ENCODE measurements at places on chromosomes 2 and 18.

- DNase-seq, result no peak
Measured at GRCh38 chr2:133143645-133144044, 424.6 kb downstream of the NCKAP5 start.

GRCh38 chr2:62415019-62415431, 91.0 kb downstream of the TMEM17 start:
- DNase-seq, result no peak

- DNase-seq, result no peak
Measured at GRCh38 chr2:107281637-107282036, 395.7 kb upstream of the ST6GAL2 start.

DNA sequence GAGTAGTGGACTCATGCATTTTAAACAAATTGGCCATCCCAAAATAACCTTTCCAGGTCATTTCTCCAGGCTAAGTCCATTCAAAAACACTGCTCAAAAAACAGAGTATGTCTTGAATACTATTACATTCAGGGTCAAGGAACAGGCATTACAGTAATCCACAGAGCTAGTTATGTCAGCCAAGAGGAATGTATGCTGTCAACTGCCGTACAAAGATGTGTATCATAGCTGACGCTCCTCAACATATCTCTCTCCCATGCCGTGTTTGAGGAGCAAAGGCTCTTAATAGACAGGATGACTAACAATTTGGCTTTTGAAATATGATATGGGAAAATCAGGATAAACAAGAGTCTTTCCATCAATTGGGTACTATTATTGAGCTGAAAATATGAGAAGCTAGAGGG, 68.8 kb upstream of the KCTD1 start:
- no peak for DNase-seq

GRCh38 chr2:129923265-129924091, 56.0 kb upstream of the RAB6C start:
- DNase-seq, result no peak

DNA sequence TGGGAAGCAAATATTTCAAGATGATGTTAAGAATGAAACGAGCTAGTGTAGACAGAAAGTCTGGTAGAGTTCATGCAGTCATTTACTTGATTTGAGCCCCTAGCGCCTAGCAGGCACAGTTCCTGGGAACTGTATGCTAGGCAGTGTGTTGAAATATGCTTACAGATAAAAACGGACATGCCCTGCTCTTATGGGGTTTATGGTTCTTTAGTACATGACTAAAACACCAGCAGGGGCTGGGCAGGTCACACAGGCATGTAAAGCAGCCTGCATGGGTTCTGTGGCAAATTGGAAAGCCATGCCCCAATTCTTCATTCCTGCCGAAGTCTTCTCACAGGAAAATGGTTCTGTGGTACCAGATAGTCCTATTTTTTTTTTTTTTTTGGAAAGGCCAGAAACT, 27.3 kb upstream of the MGAT5 start:
- no peak for DNase-seq

GRCh38 chr2:11710632-11711353, 35.6 kb upstream of the LPIN1 start:
- no peak for DNase-seq

- DNase-seq, result no peak
Measured at GRCh38 chr2:229375251-229375650, 104.2 kb upstream of the PID1 start.

GRCh38 chr2:72300147-72300684, 152.6 kb upstream of the CYP26B1 start:
- no peak for DNase-seq

DNA sequence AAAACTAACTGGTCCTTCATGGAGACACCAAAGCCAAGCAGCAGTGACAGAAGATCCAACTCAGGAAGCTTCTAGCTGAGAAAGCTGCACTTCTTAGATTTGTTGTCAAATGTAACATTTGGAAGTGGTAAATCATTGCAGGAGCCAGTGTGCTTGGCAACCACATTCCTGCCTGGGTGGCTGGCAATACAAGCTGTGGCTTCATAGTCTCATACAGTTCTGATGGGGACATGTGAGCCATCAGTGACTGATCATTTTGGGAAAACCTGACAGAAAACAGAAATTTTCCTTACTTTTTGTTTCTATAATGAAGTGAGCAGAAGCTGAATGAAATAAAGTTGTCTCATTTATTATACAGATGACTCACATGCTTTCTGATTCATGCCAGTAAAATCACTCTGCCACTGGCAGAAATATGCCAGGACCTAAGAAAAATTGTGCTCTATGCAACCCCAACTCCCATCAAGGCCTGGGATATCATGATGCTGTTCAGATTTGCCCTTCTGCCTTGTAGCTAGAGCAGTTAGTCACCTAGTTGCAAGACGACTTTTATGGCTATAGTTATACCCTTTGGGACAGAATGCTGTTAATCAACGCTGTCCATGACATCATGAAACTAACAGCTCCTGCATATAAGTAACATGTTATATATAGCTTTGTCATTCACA, 508.1 kb downstream of the ADCYAP1 start:
- DNase-seq, result no peak

DNA sequence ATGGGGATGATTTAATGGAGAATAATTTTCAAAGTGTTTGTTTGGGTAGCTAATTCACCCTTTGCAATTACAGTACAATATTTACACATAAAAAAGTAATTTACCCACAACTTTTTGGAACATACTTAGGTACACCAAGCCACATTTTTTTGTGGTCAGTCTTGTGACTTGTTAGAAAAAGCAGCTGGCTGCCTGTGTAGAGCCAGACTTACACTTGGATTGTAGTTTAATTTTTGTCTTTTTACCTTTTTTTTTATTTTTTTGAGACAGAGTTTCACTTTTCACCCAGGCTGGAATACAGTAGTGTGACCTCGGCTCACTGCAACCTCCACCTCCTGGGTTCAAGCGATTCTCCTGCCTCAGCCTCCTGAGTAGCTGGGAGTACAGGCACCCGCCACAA, 45.4 kb downstream of the RALBP1 start:
- no peak for DNase-seq

DNA sequence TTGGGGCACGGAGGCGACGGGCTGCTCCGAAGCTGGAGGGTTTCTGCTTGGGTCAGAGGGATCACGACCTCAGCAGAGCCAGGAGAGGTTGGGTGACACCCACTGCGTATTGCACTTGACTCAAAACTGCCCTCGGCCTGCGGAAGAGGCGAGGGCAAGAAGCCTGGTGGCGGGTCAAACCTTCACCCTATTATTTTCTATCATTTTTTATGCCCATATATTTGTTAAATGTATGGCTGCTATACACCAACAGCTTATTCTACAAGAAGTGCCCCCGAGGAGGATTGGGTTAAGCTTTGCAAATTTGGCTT, 12.6 kb upstream of the SATB2 start:
- no peak for DNase-seq

All from activated CD8-positive, alpha-beta memory T cell treated with anti-CD3 and anti-CD28 coated beads for 4 hours (primary cell).